ENCODE measurements at places on chromosomes 11 and 22.

- DNase-seq = no peak
These were observed 3.9 kb upstream of the ARFGAP3 start for GRCh38 chr22:42860968-42861367.

GRCh38 chr11:57521116-57521515, 5.6 kb upstream of the SLC43A1 start:
- no peak for DNase-seq

GRCh38 chr11:8365216-8365941, 101.7 kb upstream of the LMO1 start:
- DNase-seq = no peak

GRCh38 chr22:30396871-30397655, at the start of gene SEC14L2:
SEC14L2 (plus strand) TSS chr22:30397018; CDS start chr22:30397117, 99 bp downstream.
- peak; percentile 17 for DNase-seq

- DNase-seq = no peak
These were observed 6.6 kb upstream of the CDC42BPG start for GRCh38 chr11:64850979-64851567.

DNA sequence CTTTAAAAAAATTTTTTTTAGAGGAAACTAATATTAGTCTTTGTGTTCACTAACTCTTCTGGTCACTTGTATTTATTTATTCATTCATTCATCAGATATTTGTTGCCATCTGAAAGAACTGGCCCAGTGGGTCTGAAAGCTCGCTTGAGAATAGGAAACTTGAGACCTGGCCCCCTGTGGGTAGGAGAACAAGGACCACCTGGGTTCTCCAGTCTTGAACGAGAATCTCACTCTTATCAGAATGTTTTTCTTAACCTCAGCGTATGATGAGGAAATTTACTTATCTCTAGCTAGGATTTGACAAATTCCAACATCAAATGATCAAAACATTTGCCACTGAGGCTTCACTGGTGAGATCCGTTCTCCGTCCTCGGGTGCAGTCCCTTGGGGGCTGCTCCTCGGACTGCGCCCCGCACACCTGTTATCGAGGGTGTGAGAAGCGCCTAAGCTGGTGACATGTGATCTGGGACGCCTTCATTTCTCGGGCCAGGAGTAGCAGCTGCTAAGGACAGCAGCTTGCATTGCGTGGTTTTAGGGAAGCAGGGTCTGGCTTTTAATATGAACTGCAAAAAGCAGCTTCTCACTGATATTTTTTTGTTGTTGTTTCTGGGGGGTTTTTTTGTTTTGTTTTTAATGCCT, 6.3 kb downstream of the C22orf31 start:
- DNase-seq = no peak

- DNase-seq = no peak
These were observed 82.7 kb upstream of the EED start for GRCh38 chr11:86161837-86162236.

DNA sequence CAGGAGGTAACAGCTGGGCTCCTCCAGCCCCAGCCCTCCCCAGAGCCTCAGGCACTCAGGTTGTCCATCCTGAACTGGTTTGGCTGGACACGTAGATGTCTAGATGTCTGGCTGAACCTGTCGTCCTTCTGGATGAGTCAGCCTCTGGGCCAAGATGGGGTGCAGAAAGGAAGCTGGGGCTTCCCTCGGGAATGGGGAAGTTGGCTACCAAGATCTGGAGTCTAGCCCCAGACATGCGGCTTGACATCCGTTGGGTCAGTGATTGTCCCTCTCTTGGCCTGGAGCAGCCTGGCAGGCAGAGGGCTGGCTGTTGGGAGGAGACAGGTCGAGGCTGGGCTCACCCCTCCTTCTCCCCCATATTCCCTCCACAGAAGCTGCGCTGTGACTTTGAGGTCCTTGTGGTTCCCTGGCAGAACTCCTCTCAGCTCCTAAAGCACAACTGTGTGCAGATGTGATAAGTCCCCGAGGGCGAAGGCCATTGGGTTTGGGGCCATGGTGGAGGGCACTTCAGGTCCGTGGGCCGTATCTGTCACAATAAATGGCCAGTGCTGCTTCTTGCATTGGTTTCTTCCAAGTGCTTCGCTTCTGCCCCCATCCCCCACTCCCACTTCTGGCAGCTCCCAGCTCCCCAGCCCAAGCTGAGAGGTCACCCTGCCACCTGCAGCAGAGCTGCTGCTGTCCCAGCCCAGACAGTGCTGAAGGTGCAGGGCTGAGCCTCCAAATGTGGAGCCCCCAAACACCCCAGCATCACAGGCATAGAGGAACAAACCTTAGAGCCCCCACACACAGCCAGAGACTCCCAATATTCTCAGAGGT, 1.3 kb downstream of the CST6 start:
- no peak for DNase-seq

GRCh38 chr22:36891646-36892045, 21.8 kb upstream of the CSF2RB start:
- no peak for DNase-seq

GRCh38 chr22:50561401-50562358, 1.0 kb downstream of the SYCE3 start:
- no peak for DNase-seq

- DNase-seq = no peak
These were observed 6.5 kb downstream of the NNMT start for GRCh38 chr11:114302663-114303062.

DNA sequence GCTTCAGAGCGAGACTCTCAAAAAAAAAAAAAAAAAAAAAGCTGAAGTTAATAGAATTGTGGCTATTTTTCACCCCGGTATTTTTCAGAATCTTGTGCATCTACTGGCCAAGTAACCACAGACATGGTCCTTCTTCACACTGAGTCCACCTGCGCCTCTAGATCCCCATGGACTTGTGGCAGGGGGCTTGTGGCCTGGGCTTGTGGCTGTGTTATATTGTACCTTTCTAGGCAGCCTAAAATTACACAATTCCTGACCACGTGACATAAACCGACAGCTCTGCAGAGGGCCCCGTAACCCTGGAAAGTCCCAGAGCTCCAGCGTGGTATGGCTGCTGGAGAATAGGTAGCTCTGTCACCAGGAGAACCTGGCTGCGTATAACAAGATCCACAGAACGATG, 10.9 kb upstream of the NAALADL1 start:
- no peak for DNase-seq

GRCh38 chr11:1422481-1422880, 32.7 kb downstream of the BRSK2 start:
- no peak for DNase-seq

GRCh38 chr11:85385547-85385946, 241.6 kb downstream of the DLG2 start:
- DNase-seq = no peak

GRCh38 chr11:20865161-20865560, 195.8 kb downstream of the NELL1 start:
- no peak for DNase-seq

DNA sequence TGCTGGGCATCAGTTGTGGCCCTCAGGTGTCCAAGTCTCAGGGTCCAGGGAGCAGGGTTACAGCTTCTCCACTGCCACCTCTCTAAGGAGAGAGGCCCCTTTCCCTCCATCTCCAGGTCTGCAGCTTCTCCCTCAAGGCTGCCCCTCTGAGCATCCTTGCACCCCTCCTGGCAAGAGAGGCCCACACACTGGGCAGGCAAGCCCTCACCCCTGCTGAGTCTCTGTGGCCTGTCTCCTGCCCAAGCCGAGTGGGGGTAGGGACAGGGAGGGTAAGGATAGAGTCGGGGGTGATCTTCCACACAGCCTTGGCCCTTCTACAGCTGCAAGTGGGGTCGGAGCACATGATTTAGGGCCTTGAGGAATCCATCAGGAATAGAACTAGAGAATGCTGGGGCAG, 76.6 kb downstream of the ST3GAL4 start:
- DNase-seq = no peak

DNA sequence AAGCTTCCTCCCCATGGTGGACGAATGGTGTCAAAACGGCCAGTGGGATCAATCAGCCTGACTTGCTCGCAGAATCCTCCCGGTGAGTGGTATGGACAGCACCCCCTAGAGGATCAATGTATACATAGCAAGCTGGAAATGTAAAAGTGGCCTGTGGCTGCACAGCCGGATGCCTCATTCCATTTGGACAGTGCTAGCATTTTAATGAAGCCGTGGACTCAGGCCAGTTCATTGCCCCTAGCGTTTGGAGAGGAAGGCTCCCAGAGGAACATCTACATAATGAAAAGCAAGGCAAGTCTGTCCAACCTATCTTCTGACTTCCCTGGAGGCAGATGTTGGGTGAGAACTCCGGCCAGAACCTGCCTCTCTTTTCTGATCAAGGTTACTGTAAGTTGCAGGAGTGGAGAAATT, 942.3 kb downstream of the NTM start:
- no peak for DNase-seq

GRCh38 chr22:46968848-46969247, 206.4 kb downstream of the TBC1D22A start:
- no peak for DNase-seq

DNA sequence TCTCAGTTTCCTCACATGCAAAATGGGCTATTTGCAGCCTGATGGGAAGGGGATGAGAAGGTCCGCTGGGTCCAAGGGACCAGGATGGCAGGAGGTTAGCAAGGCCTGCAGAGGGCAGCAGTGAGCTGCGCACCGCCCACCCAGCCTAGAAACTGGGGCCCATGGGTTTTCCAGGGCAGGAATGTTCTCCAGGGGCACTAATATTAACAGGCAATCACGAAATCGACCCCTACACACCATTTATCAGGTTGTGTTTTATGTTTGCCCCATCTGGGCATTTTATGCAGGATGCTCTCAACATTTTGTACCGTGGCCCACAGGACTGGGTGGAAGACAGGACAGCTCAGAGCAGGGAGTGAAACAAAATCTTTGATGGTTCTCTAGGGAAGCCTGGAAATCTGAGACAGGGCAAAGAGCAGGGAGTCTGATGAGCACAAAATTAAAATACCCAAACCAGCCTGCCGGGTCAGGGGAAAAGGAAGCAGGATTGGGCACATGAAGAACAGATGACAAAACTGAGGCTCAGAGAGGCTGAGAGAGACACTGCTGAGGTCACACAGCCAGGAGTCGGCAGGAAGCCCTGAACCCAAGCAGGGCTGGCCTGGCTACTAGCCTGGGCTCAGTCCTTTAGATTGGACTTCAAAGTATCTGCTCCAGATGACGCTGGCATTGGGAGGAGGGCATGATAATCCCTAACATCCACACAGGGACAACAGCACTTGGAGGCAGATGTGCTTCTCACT, 1.6 kb upstream of the BCR start:
- peak; percentile 59 for DNase-seq

DNA sequence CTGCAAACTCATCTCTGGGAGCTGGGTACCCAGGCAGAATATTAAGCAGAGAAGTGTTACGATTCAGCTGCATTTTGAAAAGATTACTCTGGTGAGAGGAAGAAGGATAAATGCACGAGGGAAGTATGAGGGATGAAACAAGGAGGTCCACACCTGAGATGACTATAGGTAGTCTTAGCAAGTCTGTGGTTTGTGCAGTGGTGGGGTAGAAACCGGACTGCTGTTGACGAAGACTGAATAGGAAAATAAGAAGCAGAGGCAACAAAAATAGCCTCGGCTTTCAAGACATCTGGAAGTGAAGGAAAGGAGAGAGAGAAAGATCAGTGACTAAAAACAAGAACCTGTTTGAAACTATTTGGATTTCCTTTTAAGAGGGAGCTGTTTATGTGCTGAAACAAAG, 810.8 kb downstream of the OPCML start:
- no peak for DNase-seq

- no peak for DNase-seq
These were observed 13.5 kb downstream of the SEZ6L start for GRCh38 chr22:26182723-26183122.

DNA sequence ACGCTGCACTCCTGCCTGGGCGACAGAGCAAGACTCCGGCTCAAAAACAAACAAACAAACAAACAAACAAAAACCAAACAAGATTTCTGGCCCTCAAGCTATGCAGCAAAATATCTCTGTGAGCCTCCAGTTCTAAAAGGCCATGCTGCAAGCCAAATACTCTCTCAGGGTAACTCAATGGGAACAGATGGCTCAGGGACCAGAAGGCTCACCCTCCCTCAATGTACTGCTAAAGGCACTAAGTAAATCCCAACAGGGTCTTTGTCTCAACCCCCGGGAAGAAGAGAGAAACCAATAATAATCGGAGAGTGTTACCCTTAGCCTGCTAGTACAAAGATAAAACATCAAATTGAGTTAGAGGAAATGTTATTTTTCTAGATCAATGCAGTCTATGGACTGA, 119.7 kb upstream of the ZC3H12C start:
- DNase-seq = no peak

DNA sequence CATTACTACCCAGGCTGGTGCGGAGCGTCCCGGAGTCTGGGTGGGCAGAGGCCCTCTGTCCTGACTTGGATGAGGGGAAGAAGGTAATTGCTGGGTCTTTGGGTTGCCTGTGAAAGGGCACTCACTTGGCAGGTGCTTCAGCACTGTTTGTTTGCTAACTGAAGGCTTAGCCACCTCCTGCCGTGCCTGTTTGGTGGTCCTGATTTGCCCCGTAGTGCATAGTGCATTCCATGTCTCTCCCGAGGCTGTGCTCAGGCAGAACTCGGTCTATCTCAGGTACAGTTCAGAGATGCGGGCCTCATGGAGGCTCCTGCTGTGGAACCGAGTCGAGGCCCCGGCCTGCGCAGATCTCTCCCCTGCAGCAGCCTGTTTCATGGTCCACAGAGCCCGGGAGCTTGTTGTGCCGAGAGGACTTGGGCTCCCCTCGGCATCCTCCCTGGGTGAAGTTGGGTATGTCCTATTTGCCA, 146.2 kb downstream of the TBC1D22A start:
- no peak for DNase-seq

- no peak for DNase-seq
These were observed 21.6 kb upstream of the SLC36A4 start for GRCh38 chr11:93219440-93219839.

- DNase-seq = no peak
These were observed 438.0 kb downstream of the KCNA4 start for GRCh38 chr11:29578806-29579205.

DNA sequence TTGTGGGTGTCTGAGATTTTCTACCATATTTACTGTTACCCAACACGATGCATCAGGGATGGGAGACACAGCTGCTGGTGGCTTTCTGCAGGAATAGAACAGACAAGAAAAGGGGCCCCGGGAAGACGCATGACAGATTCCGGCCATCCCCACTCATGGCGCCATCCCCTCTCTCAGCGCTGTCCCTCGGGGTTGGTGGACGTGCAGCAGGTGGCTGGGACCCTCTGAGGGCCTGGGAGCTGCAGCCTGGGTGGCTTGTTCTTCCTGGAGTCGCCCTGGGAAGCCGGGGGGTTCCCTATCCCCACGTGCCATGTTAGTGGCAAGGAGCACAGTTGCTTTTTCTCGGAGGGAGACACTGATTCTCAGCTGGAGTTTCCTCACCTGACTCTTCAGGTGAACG, 1123.3 kb downstream of the BRD1 start:
- DNase-seq = no peak

Data from activated naive CD4-positive, alpha-beta T cell (primary cell).